ENCODE measurements at places on chromosomes 6 and 20. TPM values are rescaled to one million over a fixed set of nuclear protein-coding genes. Genes with fewer than 3 reads are reported as not detected.

GRCh38 chr6:35391240-35391968, 49.0 kb downstream of the PPARD start:
- peaks cover 55% of the 10 kb centered on the region for H3K4me1 ChIP-seq
- no peaks in the 10 kb centered on the region for H3K36me3 ChIP-seq
- peak; percentile 99 for DNase-seq
- H3K27me3 ChIP-seq, result no peaks in the 10 kb centered on the region
- H3K27ac ChIP-seq, result peak overlapping the region; percentile 99

- no peak overlapping the region for H3K4me3 ChIP-seq
- peaks cover 6% of the 10 kb centered on the region for H3K27me3 ChIP-seq
- no peak for DNase-seq
- H3K27ac ChIP-seq, result no peak overlapping the region
- H3K4me1 ChIP-seq, result peaks cover 11% of the 10 kb centered on the region
Measured at GRCh38 chr20:57440678-57441509, 49.7 kb downstream of the RBM38 start.

- H3K36me3 ChIP-seq, result no peaks in the 10 kb centered on the region
- H3K4me3 ChIP-seq, result peak overlapping the region; percentile 49
- peaks cover 22% of the 10 kb centered on the region for H3K4me1 ChIP-seq
Measured at GRCh38 chr6:17032988-17033634, 68.7 kb upstream of the STMND1 start.

GRCh38 chr6:135601857-135602256, 104.3 kb upstream of the AHI1 start:
- H3K27ac ChIP-seq, result no peak overlapping the region
- H3K27me3 ChIP-seq, result no peaks in the 10 kb centered on the region
- no peak for DNase-seq
- H3K36me3 ChIP-seq, result no peaks in the 10 kb centered on the region
- H3K4me3 ChIP-seq, result no peak overlapping the region
- H3K4me1 ChIP-seq, result no peaks in the 10 kb centered on the region

DNA sequence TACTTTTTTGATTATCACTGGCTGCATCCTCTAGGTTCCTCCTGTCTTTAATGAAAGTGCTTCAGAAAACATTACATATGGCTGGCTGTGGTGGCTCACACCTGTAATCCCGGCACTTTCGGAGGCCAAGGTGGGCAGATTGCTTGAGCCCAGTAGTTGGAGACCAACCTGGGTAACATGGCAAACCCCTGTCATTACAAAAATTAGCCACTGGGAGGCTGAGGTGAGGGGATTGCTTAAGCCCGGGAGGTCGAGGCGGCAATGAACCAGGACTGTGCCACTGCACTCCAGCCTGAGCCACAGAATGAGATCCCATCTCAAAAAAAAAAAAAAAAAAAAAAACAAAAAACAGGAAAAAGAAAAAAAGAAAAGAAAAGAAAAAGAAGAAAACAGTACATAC, 35.3 kb downstream of the BEND3 start:
- peak; percentile 5 for DNase-seq
- no peaks in the 10 kb centered on the region for H3K36me3 ChIP-seq
- no peak overlapping the region for H3K4me3 ChIP-seq
- H3K4me1 ChIP-seq, result no peaks in the 10 kb centered on the region
- no peaks in the 10 kb centered on the region for H3K27me3 ChIP-seq

GRCh38 chr6:129340983-129341382, 369.0 kb downstream of the ARHGAP18 start:
- no peak overlapping the region for H3K27ac ChIP-seq
- no peaks in the 10 kb centered on the region for H3K27me3 ChIP-seq
- no peaks in the 10 kb centered on the region for H3K36me3 ChIP-seq
- H3K4me3 ChIP-seq, result no peak overlapping the region

GRCh38 chr6:31651602-31652191, 764 bp downstream of the BAG6 start:
- H3K27ac ChIP-seq, result peak overlapping the region; percentile 86
- H3K36me3 ChIP-seq, result peaks cover 32% of the 10 kb centered on the region
- H3K4me3 ChIP-seq, result peak overlapping the region; percentile 88
- no peaks in the 10 kb centered on the region for H3K27me3 ChIP-seq
- H3K4me1 ChIP-seq, result peaks cover 17% of the 10 kb centered on the region

- no peak for DNase-seq
- no peaks in the 10 kb centered on the region for H3K4me1 ChIP-seq
- no peaks in the 10 kb centered on the region for H3K36me3 ChIP-seq
- no peak overlapping the region for H3K4me3 ChIP-seq
Measured at GRCh38 chr6:97732045-97732444, 449.0 kb upstream of the MMS22L start.

- DNase-seq, result peak; percentile 12
- H3K4me3 ChIP-seq, result no peak overlapping the region
- H3K4me1 ChIP-seq, result no peaks in the 10 kb centered on the region
- H3K36me3 ChIP-seq, result no peaks in the 10 kb centered on the region
- H3K27me3 ChIP-seq, result peaks cover 40% of the 10 kb centered on the region
Measured at GRCh38 chr20:20063941-20064702, 11.8 kb downstream of the CFAP61 start.

SLC17A9 gene
- not detected for total RNA-seq

HLA-G gene
- not detected for total RNA-seq

NAPB gene
- 7.8 TPM for total RNA-seq
